ENCODE measurements at places on chromosomes 1 and 21. TPM values are rescaled to one million over a fixed set of nuclear protein-coding genes. Genes with fewer than 3 reads are reported as not detected.

GRCh38 chr1:45654540-45655280 lies 30.9 kb upstream of the CCDC17 start:
- no peak for DNase-seq

GRCh38 chr21:41743321-41744027 lies 23.4 kb downstream of the RIPK4 start:
- DNase-seq: no peak

DNA sequence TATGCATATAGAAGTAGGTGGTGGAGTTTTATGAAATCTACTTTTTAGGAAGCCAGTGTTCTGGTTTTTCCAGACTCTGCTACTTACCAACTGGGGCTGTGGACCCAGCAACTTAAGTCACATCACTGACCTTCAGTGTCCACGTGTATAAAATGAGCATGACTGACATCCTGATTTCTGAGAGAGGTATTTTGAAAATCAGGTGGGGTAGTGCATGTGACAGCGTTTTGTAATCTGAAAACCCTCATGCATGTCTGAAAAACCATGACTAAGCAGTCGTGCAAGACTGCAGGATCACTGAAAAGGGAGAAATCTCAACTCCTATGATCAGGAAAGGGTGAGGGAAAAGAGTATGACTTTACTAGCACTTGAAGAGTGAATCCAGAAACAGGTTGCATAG lies 26.1 kb downstream of the CR1L start:
- DNase-seq: no peak

DNA sequence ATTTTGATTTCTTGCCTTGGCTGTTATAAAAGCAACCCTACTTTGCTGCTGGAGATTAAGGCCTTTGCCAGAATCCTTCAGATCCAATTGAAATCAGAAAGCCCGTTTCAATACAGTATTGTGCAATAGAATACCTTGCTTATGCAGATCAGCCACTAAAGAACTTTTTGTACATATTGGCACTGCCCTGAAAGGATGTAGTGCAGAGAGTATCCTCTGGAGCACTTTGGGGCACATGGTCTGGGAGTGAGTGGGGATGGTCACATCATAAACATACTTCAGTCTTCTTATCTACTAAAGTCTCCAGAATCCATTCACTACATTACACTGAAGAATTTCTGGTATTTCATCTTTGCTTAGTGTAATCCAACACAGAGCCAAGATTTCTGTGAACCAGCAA lies 189.0 kb downstream of the CENPF start:
- no peak for DNase-seq

GRCh38 chr1:110151175-110151669 lies 928 bp downstream of the SLC6A17 start:
- no peak for DNase-seq

DNA sequence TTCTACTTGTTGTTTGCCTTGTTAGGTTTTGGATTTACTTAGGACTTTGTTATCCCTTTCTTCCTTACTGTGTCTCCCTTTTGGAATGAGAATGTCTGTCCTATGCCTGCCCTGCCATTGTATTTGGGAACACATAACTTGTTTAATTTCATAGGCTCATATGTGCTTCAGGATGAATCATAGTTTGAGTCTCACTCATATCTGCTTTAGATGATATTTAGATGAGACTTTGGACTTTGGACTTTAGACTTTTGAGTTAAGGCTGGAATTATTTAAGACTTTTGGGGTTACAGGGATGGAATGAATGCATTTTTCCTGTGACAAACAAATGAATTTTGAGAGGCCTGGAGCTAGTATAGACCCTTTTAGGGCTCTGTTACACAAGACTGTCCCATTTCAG lies 33.4 kb downstream of the PSMG1 start:
- no peak for DNase-seq

DNA sequence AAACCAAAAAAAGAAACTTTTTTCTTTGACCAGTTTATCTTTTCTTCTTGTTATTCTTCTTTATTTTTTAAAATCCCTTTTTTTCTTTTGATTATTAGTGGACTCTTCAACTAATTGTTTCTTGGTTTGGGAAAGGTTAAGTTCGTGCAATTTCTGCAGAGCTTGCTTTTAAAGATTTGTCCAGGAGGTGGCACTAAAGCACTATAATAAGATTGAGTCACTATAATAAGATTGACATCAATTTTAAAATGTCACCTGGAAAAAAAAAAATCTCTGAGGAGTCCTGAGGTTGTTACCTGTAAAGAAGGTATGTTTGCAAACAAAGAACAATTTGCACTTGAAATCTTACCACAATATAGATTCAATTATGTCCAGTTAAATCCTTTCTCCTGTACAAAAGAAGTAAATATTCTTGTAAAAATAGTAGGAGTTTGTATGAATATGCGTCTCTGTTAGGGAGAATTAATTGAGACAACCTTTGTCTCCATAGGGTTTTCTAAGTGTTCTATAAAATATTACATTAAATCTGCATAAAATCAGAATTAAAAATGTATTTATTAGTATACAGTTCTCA lies 166.7 kb downstream of the ADGRL4 start:
- DNase-seq: no peak

GRCh38 chr1:227793948-227794816 lies 21.3 kb upstream of the PRSS38 start:
- DNase-seq: peak; percentile 94

The SLC22A15 gene
- 8.3 TPM for total RNA-seq

DNA sequence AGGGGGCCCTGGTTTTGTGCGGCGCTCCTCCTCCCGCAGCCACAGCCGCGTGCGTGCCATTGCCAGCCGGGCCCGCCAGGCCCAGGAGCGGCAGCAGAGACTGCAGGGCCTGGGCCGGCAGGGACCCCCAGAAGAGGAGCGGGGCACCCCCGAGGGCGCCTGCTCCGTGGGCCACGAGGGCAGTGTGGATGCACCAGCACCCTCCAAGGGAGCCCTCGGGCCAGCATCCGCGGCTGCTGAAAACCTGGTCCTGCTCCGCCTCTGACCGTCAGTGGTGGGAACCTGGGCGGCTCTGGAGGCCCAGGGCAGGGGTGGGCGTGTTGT lies 21.5 kb downstream of the PANK4 start:
- no peak for DNase-seq

The AK2 gene
- total RNA-seq: 86.1 TPM

DNA sequence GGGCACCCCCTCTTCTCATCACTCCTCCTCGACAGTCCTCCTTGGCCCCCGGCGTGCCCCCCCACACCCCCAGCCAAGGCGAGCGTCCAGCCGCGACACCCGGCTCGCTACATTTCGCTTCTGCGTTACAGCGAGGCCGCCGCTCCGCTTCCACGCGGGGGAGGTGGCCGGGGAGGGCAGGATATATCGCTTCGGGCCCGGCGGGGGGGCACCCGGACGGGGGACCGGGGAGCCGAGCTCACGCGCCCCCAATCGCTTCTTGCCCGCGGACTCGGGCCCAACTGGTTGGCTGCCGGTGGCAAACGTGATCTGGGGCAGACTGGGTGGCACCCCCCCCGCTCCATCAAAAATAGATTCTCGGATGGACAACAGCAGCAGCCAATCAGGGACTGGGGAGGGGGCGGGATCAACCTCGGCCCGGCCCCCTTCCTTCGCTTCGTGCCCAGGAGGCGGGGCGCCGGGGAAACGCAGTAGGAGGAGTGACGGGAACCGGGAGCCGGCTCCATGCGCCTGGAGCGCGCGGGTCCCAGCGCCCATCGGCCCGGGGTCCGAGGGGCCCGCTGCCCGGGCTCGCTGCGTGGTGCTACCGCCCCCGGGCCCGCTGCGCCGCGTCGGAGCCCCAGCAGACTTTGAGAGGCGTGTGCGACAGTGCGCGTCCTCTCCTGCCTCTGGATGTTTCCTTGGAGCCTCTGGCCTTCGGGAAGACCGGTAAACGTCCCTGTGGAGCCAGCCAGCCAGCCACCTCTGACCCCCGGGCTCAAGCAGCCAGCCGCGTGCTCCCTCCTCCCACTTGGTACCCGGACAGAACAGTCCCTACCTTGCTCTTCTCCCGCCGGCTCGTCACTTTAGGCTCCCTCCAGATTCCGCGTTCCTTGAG lies at the start of gene SLC41A1:
Gene SLC41A1, minus strand, starts transcription at position 321 of the 877 bp plus-strand sequence. CDS start 2,757 bp downstream, outside the sequence.
- no peak for DNase-seq

GRCh38 chr1:158916085-158916484 lies 15.3 kb upstream of the PYHIN1 start:
- DNase-seq: no peak

- DNase-seq: peak; percentile 92
Observed at GRCh38 chr1:55215194-55216021, at the start of gene USP24. Gene USP24 (minus strand): TSS chr1:55215364. CDS start chr1:55215113, 251 bp downstream.

GRCh38 chr1:66240491-66241484 lies 293.2 kb upstream of the SGIP1 start:
- no peak for DNase-seq

DNA sequence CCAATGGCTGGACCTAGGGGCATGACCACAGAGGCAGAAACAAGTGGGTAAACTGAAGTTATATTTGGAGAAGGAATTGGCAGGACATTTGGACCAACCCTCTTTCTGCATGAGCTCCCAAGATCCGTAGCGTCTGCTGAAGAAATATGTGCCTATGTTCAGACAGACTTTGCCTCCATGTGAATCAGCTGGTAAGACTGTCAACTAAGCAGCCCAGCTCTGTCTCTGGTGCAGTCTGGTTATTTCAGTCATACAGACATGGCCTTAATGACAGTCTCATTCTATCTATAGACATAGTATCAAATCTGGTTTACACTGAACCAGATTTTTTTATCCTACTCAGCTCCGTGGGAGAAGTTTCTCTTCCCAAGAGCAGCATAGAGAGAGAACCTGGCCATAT lies 63.1 kb upstream of the PBX1 start:
- no peak for DNase-seq

DNA sequence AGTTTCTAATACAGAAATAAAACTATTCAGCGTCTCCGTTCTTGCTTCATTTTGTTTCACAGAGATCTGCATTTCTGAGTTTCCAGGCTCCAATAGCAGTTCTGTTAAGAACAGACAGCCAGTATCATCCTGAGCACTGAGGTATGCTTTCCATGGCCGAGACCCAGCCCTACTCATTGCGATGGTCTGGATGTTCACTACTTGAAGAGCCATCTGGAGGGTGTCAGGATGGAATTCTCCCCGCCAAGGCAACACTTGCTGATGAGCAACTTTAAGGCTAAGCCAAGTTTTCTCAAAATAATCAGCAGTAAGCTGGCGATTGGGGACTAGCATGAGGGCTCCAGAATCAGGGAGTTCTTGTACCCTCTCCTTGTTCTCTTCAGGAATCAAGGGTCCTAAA lies 7.7 kb upstream of the BCL2L15 start:
- DNase-seq: no peak

DNA sequence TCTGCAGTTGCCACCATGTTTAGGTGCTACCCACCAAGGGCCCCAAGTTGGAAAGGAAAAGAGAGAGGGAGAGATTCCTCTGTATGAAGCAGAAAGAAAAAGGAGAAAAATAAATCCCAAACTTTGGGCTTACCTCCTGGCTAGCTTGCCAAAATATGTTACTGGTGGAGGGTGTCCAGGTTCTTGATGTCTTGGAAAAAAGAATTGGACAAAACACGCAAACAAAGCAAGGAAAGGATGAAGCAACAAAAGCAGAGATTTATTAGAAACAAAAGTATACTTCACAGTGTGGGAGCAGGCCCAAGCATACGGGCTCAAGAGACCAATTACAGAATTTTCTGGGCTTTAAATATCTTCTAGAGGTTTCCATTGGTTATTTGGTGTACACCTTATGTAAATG lies 204.5 kb upstream of the LRRC7 start:
- DNase-seq: no peak

The RGS13 gene
- not detected for total RNA-seq

GRCh38 chr21:43187715-43188114 lies 18.9 kb downstream of the CRYAA start:
- no peak for DNase-seq

- no peak for DNase-seq
Observed at GRCh38 chr1:209547626-209548025, 35.9 kb upstream of the CAMK1G start.

GRCh38 chr1:109263597-109264378 lies 14.4 kb downstream of the CELSR2 start:
- DNase-seq: no peak

- no peak for DNase-seq
Observed at GRCh38 chr1:119631433-119632102, 16.5 kb downstream of the ZNF697 start.

- DNase-seq: no peak
Observed at GRCh38 chr1:90357995-90358394, 359.1 kb downstream of the BARHL2 start.

DNA sequence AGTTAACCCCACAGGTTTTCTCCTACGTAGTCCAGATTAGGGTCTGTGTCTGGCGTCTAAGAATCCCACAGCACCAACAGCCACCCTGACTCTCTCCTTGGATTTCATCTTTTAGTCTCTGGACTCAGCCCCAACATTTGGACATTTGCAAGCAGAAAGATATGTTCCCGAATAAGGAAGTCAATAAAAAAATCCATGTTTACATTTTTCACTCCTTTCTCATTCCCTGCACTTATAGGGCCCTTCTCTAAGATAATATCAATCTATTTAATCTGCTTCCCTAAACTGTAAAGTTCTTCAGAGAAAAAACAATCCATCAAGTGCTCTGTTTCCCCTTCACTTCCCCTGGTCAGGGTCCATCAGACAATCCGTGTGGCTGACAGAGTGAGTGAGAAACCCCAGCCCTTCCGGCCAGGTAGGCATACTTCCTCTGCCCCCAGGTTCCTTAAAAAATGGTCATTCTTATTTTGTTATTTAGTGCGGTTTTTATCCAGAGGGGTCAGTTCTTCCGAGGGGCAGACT lies 105.9 kb upstream of the CDC42BPA start:
- DNase-seq: no peak

- DNase-seq: no peak
Observed at GRCh38 chr1:31651766-31652165, 7.1 kb upstream of the PEF1 start.

DNA sequence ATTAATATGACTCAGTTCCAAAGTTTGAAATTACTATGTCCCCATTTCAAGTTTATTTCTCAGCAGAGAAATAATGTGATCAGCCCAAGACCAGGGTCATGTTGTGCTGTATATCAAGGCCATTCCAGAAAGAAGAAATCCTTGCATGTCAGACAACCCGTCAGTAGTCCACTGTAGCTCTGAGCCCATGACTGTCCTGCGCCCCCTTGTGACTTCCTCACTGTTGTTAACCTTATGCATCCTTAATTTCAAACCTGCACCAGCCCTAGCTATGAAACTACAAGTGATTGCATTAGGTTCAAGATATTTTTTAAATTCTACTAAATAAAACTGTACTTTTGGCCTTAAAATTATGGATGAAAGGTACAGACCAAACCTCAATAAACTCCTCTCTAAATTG lies 133.0 kb downstream of the LRRC7 start:
- no peak for DNase-seq

Measured in chondrocyte (in vitro differentiated cells).